ENCODE measurements at places on chromosomes 1 and 21.

DNA sequence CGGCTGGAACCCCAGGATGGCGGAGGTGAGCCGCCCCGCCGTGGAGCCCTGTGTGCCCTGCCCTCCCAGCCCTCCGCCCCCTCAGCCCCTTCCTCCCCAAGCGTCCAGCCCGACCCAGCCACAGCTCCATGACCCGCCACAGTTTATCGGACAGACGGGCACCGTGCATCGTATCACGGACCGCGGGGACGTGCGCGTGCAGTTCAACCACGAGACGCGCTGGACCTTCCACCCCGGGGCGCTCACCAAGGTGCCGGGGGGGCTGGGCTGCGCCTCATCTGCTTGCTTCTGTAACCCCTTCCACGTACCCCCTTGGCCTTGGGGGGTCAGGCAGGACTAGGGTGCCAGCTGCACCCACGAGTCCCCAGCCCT is 6.6 kb upstream of the MMP23B start:
- no peak for DNase-seq

DNA sequence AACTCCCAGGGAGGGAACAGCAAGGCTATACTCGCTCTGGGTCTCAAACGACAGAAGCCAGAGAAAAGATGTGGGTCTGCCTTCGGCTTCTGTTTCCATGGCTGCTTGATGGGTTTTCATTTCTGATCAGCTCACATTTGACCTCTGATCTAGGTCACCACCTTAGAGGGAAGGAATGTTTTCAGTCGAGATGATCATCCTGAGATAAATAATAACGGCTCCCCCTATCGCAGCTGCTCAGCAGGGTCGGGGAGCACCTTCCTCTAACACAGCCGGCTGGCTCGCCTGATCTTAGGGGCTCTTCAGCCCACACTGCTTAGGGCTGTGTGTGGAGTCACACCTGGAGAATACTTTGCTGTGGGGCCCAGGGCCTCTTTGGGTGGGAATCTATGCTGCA is 53.1 kb upstream of the ZNF648 start:
- no peak for DNase-seq

GRCh38 chr1:167663002-167663772 is 33.2 kb downstream of the RCSD1 start:
- no peak for DNase-seq

DNA sequence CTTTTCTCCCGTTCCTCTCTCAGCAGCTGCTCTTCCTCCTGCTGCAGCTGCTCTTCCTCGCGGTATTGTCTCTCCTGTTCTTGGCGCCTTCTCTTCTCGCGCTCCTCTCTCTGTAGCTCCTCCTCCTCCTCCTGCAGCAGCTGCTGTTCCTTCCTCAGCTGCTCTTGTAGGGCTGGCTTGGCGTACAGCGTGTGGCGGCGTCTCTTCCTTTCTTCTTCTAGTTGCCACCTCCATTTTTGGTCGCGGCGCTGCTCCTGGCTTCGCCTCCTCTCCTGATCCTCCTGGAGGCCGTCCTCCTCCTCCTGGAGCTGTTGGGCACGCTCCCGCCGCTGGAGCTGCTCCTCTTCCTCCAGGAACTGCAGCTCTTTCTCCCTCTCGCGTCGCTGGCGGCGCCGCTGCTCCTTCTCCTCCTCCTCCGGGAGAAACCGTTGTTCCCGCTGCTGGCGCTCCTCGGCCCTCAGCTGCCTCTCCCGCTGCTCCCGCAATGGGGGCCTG is 4.8 kb downstream of the TCHH start:
- peak; percentile 54 for DNase-seq

- DNase-seq = no peak
Observed at GRCh38 chr1:33128781-33129180, 47.8 kb downstream of the AZIN2 start.

DNA sequence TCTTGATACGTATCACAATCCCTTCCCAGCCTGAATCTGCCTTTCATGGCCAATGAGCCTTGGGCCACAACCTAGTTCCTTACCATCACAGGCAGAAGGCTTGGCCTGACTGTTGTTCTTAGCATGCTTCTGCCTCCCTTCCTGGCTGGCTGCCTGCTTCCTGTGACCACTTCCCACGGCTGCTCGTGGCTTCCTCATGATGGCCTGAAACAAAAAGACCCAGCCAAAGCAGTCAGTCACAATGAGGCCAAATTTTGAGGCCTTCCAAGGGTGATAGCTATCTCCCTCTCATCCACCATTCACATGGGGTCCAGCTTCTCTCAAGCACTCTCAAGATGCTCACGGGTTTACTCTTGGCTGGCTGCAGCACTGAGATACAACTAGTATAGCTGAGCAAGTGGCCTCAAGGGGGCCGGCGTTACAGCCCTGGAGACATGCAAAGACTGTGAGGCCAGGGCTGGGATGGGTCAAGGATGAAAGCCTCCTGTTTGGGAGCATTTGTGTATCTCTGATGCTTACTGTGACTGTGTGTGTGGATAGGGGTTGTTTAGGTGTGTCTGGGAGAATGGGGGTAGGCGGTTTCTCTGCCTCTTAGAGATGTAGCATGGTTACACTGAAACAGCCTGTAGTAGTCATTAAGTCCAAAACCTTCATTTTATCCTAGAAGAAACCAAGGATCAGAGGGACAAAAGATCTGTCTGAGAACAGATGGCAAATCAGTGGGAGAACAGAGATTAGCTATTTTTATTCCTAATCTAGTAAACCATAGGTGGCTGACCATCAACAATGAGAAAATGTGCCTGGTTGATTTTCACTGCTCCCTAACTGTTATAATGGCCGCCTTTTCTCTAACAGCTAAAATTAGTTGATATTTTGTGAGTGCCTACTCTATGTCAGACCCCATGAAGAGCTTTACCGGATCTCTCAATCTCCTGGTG is 5.4 kb upstream of the TOE1 start:
- peak; percentile 68 for DNase-seq

GRCh38 chr1:200867018-200867811 is 5.6 kb upstream of the GPR25 start:
- DNase-seq = no peak

GRCh38 chr1:41806472-41807155 is 112.1 kb downstream of the HIVEP3 start:
- no peak for DNase-seq

DNA sequence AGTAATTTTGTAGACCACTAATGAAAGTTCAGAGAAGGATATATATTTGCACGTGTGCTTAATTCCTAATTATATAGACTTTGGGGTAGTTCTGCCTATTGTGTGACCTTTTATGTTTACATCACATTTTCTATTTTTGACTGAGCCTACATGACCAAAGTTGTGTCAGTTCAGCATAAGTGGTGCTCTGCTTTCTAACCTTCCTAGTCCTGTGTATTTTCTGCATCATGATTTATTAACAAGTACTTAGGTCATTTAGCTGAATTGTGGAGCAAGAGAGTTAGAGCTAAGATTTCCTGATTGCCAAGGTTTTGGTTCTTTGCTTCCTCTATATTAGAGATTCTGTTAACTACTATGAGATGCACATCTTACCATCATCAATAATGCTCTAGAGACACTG is 176.0 kb downstream of the C1orf21 start:
- no peak for DNase-seq

GRCh38 chr21:29323189-29323588 is 24.5 kb downstream of the BACH1 start:
- DNase-seq = no peak

DNA sequence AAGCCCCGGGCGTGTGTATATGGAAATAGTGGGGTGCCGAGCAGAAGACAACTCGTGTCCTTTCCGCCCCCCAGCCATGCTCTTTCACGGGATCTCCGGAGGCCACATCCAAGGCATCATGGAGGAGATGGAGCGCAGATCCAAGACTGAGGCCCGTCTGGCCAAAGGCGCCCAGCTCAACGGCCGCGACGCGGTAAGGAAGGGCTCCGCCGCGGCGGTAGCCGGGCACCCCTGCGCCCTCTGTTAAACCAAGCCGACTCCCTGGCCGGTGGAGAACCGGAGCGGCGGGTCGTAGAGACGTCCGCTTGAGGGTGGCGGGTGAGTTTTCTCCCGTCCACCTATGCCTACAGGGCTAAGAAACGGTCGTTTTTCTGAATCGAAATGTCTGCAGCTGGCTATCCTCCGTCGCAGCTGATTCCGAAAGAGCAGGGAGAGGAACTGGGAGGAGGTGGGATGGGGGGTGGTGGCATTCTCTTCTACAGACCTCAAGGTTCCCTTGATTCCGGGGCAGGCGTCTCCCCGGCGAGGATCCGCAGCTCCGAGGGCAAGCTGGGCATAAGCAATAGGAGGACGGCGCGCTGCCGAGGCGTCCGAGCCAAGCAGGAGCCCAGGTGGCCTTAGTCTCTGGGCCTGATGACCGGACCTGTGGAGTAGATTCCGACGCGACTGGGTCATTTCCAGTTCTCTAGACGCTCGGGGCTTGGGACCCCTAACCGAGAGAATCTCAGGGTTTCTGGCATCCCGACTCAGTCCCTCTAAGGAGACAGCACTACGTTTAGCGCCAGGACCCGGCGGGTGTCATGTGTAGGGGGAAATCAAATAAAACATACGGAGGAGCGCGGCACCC is 856 bp downstream of the LHX9 start:
- no peak for DNase-seq

DNA sequence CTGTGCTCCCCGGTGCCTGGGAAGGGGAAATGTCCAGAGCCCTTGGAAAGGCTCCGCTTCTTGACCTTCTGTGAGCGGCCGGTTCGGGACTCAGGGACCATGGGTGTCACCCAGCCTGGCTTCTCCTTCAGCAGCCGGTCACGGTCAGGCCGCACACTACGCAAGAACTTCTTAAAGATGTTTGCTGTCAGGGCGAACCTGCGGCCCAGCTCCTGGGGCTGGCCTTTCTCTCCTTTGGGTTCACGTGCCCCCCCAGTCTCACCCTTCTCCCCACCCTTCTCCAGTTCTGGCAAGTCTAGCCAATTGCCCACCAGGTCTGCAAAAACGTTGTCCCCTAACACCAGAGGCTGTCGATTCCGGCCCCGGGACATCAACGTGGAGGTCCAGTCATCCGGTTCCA is 12.1 kb downstream of the INKA2 start:
- no peak for DNase-seq
